ENCODE measurements at places on chromosomes 12 and 14. TPM values are rescaled to one million over a fixed set of nuclear protein-coding genes. Genes with fewer than 3 reads are reported as not detected.

DNA sequence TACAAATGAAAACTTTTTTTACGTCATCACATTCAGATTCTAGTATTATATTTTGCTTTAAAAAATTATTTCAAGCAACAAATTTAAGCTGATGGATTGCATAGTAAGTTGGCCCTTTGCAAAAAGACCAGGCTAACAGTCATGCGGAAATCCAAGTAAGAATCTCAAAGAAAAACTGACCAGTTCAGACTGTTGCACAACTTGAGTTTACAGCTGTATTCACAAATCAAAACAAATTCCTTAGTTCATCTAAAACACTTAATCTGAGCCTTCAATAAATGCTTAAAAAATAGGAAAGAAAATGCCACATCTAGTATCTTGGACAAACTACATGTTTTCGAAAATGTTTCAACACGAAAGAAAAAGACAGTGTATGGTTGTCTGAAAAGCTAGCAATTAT is 847 bp downstream of the CCDC59 start:
- no peaks in the 10 kb centered on the region for H3K27me3 ChIP-seq
- H3K27ac ChIP-seq: peak overlapping the region; percentile 95
- H3K4me1 ChIP-seq: no peaks in the 10 kb centered on the region

DNA sequence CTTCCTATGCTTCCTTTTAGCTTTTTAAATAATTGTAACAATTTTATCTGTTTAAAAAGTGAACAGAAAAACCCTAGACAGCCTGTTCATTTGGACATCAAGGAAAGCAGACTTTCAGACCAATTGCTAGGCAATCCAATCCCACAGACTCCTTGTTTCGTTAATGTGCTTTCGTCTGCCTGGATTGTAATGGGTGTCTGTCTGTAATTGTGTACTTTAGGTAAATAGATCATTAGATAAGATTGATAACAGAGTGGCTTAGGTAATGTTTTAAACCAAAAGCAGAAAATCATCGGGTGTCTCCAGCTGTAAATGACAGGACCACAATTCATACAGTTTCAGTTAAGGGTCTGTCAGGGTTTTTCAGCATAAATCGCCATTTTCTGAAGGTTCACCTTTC is 19.6 kb downstream of the CCDC60 start:
- no peak overlapping the region for H3K27ac ChIP-seq
- H3K4me1 ChIP-seq: no peaks in the 10 kb centered on the region
- no peaks in the 10 kb centered on the region for H3K27me3 ChIP-seq
- DNase-seq: no peak
- no peaks in the 10 kb centered on the region for H3K36me3 ChIP-seq
- no peak overlapping the region for H3K4me3 ChIP-seq

- H3K4me1 ChIP-seq: no peaks in the 10 kb centered on the region
- peak; percentile 91 for DNase-seq
- H3K36me3 ChIP-seq: no peaks in the 10 kb centered on the region
- no peaks in the 10 kb centered on the region for H3K27me3 ChIP-seq
- H3K27ac ChIP-seq: peak overlapping the region; percentile 91
These were observed 2.6 kb downstream of the ITPK1 start for GRCh38 chr14:93112891-93113677.

GRCh38 chr14:101335061-101335661 is 226.1 kb upstream of the DIO3 start:
- no peak overlapping the region for H3K4me3 ChIP-seq
- no peak overlapping the region for H3K27ac ChIP-seq
- H3K36me3 ChIP-seq: no peaks in the 10 kb centered on the region
- peaks cover 5% of the 10 kb centered on the region for H3K4me1 ChIP-seq
- no peak for DNase-seq

The SERPINA12 gene
- not detected for total RNA-seq
